ENCODE measurements at places on chromosomes 5 and 9.
A peak's percentile ranks its signal among the peaks of the same experiment; 100 is the strongest.

DNA sequence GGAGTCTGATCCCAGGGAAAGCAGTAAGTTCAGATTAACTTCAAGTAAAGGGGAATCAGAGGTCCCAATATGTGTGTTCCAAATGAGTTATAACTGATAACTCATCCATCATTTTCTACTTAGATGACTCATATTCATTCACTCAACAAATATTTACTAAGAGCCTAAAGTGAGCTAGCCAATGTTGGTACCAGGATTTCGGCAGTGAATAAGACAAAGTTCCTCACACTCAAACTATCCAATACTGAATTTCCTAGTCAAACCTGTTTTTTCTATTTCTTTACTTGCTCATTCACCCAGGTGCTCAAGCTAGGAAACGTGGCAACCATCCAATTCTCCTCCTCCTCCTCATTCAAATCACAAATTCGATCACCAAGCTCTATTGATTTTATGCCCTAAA is 25.8 kb downstream of the FBXW2 start:
- DNase-seq, result no peak

DNA sequence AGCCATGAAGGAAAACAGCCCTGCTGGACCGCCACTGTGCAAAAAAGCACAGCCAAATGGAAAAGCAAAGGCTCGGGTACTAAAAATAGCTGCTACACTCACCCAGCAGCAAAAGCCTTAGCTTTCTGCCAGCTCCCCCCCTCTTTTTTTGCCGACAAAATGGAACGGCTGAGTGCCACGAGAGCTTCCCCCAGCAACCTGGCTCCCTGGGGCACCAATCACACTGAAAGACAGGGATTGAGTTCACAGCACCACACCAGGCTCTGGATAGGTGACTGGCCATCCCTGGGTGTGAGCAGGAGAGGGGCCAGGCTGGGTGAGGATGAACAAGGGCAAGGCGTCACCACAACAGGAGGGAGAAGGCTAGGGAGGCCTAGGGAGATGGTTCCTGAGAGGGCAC is 66.7 kb downstream of the SIL1 start:
- DNase-seq, result no peak

DNA sequence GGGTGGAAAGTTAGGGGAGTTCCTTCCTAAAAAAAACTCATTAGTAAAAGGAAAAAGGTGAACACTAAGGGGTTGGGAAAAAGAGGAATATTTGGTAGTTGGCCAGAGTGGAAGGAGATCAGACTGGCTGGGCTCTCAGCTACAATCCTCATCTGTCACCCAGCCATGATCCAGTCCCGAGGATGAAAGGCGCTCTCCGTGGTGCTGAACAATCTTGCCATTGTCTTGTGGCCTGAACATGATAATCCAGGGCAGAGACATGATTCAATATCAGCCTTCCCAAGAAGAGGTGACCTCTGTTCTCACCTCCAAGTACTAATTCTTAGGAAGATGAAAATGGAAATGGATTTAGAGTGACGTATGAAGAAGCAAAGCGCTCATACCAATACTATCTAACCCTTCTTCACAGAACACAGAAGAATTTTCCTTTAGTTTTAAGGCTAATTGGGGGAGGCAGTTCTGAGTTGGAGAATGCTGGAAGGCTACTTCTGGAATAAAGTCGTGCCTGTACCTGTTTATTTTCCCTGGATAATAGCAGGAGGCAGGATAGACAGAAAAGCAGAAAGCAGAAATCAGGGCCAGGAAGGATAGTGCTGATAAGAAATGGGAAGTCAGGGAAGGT is 36.6 kb upstream of the MYORG start:
- no peak for DNase-seq

GRCh38 chr5:165626161-165626560 is 2120.7 kb downstream of the MAT2B start:
- DNase-seq, result no peak

DNA sequence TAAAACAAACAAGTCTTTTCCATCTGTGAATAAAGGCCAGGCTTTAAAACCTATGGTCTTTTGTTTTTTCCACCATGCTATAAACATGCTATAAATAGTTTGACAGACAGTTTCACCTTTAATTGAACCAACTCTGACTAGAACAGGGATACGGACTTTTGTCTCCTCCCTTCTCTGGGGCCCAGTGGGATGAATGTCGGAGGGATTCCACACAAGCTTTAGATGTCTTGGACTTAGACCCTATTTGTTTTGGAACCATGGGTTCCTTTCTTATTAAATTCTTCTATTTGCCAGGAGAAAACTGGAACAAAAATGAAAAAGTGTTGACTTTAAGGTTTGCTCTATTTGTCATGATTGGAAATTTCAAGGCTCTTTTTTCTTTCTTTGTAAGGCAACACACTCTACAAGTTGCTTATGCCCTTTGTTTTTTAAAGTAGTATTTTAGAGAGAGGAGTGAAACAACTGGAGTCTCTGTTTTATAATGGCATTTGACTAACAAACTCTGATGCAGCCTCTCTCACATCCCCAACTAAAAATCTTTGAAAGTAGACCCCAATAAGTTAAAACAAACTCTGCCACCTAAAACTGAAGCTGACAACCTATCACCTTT is 145.3 kb downstream of the MLLT3 start:
- DNase-seq, result no peak

GRCh38 chr5:163915481-163915961 is 410.1 kb downstream of the MAT2B start:
- no peak for DNase-seq

- DNase-seq, result no peak
Observed at GRCh38 chr5:108311682-108312081, 70.2 kb downstream of the FBXL17 start.

DNA sequence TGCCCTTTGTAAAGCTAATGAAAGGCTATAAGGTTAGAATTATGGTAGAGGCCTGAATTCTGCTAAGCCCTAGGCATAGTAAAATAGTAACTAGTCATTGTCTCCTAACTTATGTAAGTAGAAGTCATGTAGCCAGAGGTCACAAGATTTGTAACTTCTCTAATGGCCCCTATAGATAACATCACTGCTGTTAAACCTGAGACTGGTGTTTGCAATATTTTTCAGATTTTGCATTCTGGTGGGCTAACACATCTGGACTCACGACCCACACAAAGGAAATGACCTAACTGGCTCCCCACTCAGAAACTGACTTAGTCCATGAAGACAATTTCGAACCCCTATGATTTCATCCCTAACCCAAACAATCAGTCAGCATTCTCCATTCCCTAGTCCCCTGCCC is 37.2 kb upstream of the TTC39B start:
- no peak for DNase-seq

DNA sequence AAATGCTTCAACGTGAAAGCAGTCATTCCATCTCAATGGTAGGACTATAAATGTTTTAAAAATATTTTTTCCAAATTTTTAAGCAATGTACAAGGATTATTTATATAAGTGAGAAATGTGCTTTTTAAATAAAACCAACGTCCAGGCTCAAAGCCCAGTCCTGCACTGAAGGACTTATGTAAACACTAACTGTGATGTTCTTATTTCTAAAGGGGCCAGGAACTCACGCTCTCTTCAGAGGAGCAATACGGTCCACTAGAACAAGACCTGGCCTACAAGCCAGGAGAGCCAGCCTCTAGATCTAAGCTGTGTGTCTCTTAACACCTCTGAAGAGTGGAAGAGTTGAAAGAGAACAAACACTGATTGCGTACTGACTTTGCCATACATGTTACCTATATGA is 12.1 kb downstream of the TTLL11 start:
- no peak for DNase-seq

GRCh38 chr5:1507457-1507856 is 16.3 kb downstream of the LPCAT1 start:
- no peak for DNase-seq

GRCh38 chr5:173760461-173761177 is 127.5 kb upstream of the CPEB4 start:
- no peak for DNase-seq

GRCh38 chr5:96322217-96322616 is 110.8 kb downstream of the PCSK1 start:
- DNase-seq, result no peak

DNA sequence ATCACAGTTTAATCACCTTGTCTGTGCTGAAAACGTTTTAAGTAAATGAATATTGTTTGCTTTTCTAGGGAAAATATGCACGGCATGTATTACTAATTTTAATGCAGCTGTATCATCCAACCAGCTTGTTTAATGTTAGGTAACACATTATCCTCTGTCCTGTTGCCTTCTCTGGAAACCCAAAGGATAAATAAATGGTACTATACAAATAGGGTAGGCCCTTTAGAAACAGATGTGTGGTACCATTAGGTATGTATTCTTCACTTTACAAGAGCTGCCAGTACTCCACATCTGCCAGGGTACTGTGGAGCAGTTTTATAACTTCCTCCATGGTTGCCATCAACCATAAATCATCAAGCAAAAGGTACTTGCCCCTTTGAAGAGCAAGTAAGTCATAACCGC is 42.9 kb downstream of the FAF2 start:
- DNase-seq, result no peak

- DNase-seq, result no peak
Observed at GRCh38 chr5:153456354-153456753, 34.1 kb upstream of the GRIA1 start.

DNA sequence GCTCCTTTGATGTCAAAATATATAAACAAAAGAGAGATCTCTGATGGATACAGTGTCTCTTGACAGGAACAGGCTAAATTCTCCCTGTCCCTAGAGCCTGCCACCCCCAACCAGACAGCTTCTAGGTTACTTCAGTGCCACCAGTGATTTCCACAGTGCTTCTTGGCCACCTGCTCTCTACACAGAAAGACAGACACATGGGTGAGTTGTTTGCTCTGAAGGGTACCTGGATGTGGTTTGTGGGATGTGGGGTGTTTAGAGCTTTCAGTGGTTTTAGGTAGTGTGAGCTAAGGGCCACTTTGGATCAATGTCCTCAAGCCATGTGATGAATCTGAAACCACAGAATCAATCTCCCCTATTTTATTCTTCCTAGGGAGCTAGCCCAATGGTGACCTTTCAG is 125.4 kb downstream of the ANKRD18B start:
- DNase-seq, result no peak

GRCh38 chr9:9286001-9286400 is 1326.8 kb downstream of the PTPRD start:
- DNase-seq, result no peak

- DNase-seq, result no peak
Observed at GRCh38 chr5:59152701-59153245, 569.9 kb downstream of the RAB3C start.

DNA sequence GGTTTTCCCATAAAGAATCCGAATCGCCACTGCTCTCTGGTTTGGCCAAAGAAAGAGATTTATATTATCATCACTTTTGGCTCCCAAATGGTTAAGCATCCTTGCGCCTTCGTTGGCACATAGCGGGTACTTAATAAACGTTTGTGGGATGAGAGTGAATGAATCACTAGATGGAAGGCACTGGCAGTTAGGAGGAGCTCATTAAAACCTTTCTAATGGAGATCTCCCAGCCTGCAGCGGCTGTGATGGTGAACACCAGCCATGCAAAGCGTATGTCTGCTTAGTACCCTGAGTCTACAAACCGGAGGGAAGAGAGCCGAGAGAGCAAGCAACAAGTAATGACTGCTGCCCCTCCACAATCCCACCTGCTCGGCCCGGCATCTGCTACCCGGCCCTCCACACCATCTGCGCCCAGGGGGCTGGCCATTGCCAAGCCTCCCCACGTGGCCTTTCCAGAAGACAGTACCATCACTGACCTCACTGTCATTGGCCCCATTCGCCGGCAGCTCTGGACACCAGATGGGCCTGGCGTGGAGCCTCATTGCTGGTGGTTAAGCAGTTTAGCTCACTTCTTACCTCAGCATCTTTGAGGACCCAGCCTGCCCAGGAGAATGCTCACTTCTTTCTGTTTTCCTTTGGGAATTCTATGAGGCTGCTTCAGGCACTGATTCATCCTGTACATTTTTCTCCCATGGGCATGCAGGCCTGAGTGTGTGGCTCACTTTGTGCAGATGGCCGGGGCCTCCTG is 39.3 kb upstream of the ANKRD33B start:
- DNase-seq, result no peak

DNA sequence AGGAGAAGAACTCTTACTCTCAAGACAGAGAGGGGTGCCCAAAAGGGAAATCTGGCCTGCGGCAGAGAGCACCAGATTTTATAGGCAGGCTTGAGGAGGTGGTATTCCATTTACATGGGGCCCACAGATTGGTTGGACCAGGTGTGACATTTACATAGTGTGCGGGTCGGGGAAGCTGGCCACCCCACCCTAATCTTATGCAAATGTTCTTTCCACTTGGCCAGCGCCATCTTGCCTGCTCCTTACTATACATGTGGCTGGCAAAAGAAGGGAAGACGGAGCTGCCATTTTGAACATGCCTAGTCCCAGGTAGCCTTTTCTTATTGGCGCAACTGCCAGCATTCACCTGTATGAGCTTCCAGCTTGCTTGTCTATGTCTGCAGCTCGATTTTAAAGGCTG is 34.8 kb downstream of the PLEKHG4B start:
- no peak for DNase-seq

GRCh38 chr5:178234750-178235587 is 2.4 kb upstream of the PHYKPL start:
- peak; percentile 53 for DNase-seq

DNA sequence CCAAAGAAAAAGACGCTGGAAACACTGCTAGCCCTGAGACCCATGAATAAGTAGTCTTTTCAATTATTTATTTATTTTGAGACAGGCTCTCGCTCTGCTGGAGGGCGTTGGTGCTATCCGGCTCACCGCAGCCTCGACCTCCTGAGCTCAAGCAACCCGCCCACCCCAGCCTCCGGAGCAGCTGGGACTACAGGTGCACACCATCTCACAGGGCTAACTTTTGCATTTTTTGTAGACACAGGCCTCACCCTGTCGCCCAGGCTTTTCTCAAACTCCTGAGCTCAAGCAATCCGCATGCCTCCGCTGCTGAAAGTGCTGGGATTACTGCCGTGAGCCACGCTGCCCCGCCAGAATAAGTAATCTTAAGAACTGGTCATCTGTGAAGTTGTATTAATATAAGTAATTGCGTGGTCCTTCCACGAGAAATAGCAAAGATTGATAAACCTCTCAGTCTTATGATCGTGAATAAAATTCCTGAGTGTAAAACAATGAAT is 1.6 kb downstream of the ANXA2R start:
- DNase-seq, result peak; percentile 24

DNA sequence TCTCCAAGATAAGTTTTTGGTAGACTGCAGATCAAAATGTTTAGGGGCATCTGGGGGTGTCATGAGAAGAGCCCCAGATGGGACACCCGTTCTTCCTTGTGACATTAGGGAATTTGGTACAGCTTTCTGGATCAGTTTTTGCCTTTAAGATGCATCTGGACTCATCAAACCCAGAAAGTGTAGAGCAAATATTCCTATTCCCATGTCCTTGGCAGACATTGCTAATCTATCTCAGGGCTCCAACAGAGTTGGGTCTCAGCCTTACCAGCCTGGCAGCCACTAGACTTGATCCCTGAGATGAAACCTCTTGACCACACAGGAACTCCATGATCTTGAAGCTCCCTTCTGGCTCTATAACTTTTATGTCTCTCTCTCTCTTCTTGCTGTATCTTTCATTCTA is 35.6 kb downstream of the ERGIC1 start:
- DNase-seq, result no peak

GRCh38 chr5:68431186-68431585 is 215.6 kb downstream of the PIK3R1 start:
- no peak for DNase-seq
